ENCODE measurements at places on chromosomes 5 and 9.

GRCh38 chr9:121871431-121872025 is 220.1 kb downstream of the DAB2IP start:
- no peak for DNase-seq

DNA sequence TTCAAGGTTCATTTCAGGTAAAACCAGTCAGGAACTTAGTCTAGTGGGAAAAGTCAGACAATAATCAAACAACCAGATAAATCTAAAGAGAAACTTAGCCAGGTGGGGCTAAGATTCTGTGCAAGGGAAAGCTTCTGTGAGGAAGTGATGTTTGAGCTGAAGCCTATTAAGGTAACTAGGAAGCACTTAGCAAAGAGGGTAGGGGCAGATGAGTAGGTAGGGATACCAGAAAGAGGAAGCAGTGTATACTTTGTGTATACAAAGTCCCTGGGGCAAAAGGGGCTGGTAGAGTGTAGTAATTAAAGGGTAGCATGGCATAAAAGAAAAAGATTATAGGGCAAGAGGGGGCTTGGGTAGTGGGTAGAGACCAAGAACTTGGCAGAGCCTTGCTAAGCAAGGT is 3.6 kb upstream of the SPATA24 start:
- DNase-seq = no peak

- DNase-seq = peak; percentile 84
These were observed 52.4 kb downstream of the AHRR start for GRCh38 chr5:373710-374602.

DNA sequence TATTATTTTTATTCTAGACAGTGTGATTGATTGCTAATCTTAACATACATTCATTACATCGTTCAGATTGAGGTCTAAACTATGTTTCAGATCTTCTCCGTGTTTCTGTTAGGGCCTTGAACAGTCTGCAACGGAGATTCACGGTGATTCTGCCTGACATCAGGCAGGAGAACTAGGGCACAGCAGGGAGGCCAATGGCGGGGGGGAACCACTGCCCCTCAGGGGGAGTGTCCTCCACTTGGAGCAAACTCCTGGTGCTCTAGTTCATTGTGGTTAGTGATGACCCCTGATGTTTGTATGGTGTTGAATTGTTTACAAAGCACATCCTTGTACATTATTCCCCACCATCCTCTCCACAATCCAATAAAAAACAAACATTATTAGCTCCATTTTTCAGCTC is 173.5 kb downstream of the ZNF608 start:
- no peak for DNase-seq

GRCh38 chr9:91549177-91549576 is 125.5 kb upstream of the NFIL3 start:
- DNase-seq = no peak

DNA sequence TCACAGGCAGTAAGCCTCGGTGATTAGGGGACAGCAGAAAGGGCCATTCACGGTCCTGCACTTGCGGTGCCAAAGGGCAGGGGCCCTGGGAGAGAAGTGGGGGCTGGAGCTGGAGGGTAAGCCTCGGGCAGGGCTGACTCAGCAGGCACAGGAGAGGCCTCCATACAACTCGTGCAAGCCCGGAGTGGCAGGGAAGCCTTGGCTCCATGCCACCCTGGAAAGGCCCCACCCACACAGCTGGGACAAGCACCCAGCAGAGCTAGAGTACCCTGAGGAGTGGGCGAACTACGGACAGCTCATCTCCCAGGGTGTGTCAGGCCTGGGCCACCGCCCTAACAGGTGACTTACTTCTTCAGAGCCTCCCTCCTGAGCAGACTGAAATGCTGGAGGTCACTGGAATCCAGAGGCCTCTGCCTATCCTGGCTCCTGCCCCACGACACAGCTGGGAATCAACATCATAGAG is 5.6 kb upstream of the CAMK2A start:
- no peak for DNase-seq
